ENCODE measurements at places on chromosomes 13 and 19.

- peaks cover 8% of the 10 kb centered on the region for H3K4me1 ChIP-seq
- no peak overlapping the region for H3K4me3 ChIP-seq
- peaks cover 13% of the 10 kb centered on the region for H3K27me3 ChIP-seq
- DNase-seq = no peak
- H3K36me3 ChIP-seq = peaks cover 17% of the 10 kb centered on the region
Measured at GRCh38 chr13:114088863-114089262, 43.6 kb downstream of the RASA3 start.

GRCh38 chr13:57253551-57253950 lies 86.6 kb downstream of the PRR20E start:
- no peaks in the 10 kb centered on the region for H3K36me3 ChIP-seq
- no peak for DNase-seq
- H3K4me3 ChIP-seq = no peak overlapping the region
- H3K4me1 ChIP-seq = no peaks in the 10 kb centered on the region
- H3K27me3 ChIP-seq = no peaks in the 10 kb centered on the region

DNA sequence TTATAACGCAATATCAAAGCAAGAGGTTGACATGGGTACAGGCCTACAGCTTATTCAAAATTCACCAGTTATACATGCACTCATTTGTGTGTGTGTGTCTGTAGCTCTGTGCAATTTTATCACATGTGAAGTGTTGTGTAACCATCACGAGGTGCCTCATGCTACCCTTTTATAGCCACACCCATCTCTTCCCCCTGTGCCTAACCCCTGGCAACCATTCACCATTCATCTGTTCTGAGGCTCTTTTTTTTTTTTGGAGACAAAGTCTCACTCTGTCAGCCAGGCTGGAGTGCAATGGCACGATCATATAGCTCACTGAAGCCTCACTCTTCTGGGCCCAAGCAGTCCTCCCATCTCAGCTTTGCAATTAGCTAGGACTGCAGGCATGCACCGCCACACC lies 78.4 kb downstream of the DPF1 start:
- peaks cover 1% of the 10 kb centered on the region for H3K27me3 ChIP-seq
- peaks cover 5% of the 10 kb centered on the region for H3K4me1 ChIP-seq
- no peak for DNase-seq
- H3K36me3 ChIP-seq = peaks cover 15% of the 10 kb centered on the region
- H3K27ac ChIP-seq = no peak overlapping the region
- no peak overlapping the region for H3K4me3 ChIP-seq

DNA sequence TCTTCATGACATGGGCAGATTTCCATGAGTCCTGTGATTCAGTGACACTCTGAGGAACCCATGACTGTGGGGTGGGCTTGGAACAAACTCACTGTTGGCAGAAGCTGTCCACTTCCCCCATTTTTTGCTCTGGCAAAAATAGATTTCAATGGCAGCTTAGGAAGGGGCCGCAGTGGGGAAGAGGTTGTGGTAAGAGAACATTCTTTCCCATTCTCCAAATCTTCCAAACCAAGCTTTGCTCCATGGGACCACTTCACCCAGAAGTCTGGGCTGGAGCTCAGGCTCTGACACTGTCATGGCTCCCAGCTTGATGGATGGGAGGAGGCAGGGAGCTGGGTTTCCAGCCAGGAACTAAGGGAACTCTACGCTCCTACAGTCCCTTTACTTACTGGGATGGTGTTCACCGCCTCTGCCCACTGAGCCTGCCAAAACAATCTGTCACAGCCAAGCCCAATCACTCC lies 24.9 kb upstream of the MEDAG start:
- no peaks in the 10 kb centered on the region for H3K4me1 ChIP-seq
- H3K27ac ChIP-seq = no peak overlapping the region
- no peak overlapping the region for H3K4me3 ChIP-seq
- no peak for DNase-seq

- peaks cover 17% of the 10 kb centered on the region for H3K27me3 ChIP-seq
- no peak overlapping the region for H3K27ac ChIP-seq
- H3K4me3 ChIP-seq = peak overlapping the region; percentile 87
- H3K36me3 ChIP-seq = peaks cover 4% of the 10 kb centered on the region
Measured at GRCh38 chr13:113864273-113864890, 506 bp upstream of the GAS6 start.

- peaks cover 16% of the 10 kb centered on the region for H3K27me3 ChIP-seq
- H3K4me3 ChIP-seq = no peak overlapping the region
- H3K4me1 ChIP-seq = peaks cover 7% of the 10 kb centered on the region
- peaks cover 2% of the 10 kb centered on the region for H3K36me3 ChIP-seq
Measured at GRCh38 chr19:49393881-49394280, 5.8 kb downstream of the KASH5 start.

GRCh38 chr13:32200741-32201140 lies 114.4 kb downstream of the ZAR1L start:
- H3K4me1 ChIP-seq = peaks cover 6% of the 10 kb centered on the region
- no peak overlapping the region for H3K4me3 ChIP-seq
- H3K27ac ChIP-seq = no peak overlapping the region

GRCh38 chr19:45762870-45763631 lies 6.0 kb downstream of the SIX5 start:
- no peak overlapping the region for H3K27ac ChIP-seq
- peaks cover 6% of the 10 kb centered on the region for H3K4me1 ChIP-seq
- H3K36me3 ChIP-seq = no peaks in the 10 kb centered on the region
- H3K27me3 ChIP-seq = peaks cover 8% of the 10 kb centered on the region
- no peak overlapping the region for H3K4me3 ChIP-seq

- H3K4me3 ChIP-seq = no peak overlapping the region
- no peak for DNase-seq
- H3K4me1 ChIP-seq = peaks cover 6% of the 10 kb centered on the region
- no peak overlapping the region for H3K27ac ChIP-seq
- peaks cover 3% of the 10 kb centered on the region for H3K27me3 ChIP-seq
- no peaks in the 10 kb centered on the region for H3K36me3 ChIP-seq
Measured at GRCh38 chr19:17762505-17763229, 11.4 kb downstream of the FCHO1 start.

GRCh38 chr19:10120538-10121189 lies 965 bp upstream of the EIF3G start:
- no peak for DNase-seq
- H3K36me3 ChIP-seq = peaks cover 18% of the 10 kb centered on the region
- peak overlapping the region; percentile 62 for H3K4me3 ChIP-seq
- peaks cover 12% of the 10 kb centered on the region for H3K27me3 ChIP-seq
- no peak overlapping the region for H3K27ac ChIP-seq

Measured in endothelial cell (in vitro differentiated cells).